Kidney tubule cell (primary cell): ENCODE measurements at places on chromosomes 13 and 19.

- no peak for DNase-seq
These were observed 203.0 kb downstream of the ITGBL1 start for GRCh38 chr13:101655435-101655834.

DNA sequence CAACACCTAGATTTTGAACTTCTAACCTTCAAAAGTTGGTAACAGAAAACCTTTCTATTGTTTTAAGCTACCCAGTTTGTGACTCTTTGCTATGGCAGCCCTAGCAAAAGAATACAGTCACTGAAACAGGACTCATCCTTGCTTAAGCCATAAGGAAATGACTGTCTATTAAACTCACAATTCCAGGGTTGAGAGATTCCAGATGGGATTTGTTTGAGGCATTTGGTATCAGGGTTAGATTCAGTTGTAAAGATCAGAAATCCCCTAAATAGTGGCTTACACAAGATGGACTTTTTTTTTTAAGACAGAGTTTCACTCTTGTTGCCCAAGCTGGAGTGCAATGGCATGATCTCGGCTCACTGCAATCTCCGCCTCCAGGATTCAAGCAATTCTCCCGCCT, 41.1 kb upstream of the RGCC start:
- DNase-seq: no peak

DNA sequence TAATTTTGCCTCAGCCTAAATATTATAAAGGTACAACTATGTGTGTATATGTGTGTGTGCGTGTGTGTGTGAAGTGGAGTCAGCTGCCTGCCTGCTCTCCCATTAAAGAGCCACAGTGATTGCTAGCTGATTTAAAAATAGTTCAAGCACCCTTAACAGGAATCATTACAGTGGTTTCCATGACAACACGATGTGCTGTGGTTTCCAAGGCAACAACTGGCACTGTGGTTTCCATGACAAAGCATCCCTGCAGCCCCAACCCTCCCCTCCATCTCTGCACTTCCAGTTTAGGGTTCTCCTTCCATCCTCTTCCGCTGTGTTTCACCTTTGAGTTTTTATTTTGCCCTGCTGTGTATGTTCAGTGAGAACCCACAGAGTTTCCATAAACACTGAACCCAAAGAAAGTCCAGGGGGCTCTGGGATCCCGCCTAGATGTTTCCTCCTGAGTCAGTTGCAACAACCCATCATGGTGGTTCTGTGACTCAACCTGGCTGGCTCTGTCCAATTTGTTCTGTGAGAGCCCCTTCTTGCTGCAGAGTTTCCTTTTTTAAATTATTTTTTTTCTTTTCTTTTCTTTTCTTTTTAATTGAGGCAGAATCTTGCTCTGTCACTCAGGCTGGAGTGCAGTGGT, 7.1 kb upstream of the PNMA8A start:
- DNase-seq: peak; percentile 60

- DNase-seq: no peak
These were observed 42.5 kb downstream of the GNG7 start for GRCh38 chr19:2659856-2660432.

DNA sequence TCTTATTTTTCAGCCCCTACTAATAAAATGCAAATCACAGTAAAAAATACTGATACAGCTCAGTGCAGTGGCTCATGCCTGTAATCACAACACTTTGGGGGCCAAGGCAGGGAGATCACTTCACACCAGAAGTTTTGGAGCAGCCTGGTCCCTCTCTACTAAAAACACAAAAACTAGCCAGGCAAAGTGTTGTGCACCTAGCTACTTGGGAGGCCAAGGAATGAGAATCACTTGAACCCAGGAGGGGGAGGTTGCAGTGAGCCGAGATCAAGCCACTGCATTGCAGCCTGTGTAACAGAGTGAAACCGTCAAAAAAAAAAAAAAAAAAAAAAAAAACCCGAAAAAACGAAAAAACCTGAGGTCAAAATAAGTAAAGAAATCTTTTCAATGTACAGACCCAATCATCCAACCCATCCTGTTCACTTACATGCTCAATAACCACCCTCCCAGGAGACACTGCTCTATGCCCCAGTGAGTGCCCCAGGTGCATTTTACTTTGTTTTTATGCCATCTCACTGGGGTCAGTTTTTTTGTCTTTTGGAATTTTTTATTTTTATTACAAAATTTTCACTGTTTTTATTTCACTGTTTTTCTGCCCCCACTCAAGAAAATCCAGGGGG, 107.0 kb downstream of the ZNF486 start:
- DNase-seq: no peak

DNA sequence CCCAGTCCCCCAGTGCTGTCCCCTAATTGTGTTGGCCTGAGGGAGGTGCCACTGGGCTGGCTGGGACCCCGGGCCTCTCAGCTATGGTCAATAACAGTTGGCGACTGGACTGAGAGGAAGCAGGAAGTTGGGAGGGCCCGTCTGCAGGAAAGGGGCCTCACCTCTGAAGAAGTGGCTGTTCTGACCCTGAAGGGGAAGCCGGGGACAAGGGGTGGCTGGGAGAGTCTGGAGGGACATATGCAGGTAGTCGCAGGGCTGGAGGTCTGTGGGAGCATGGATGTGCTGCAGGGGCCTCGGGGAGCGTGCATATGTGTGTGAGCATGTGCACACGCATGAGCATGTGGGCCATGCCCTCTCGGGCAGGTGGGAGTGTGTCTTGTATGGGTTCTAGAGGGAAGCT, 5.9 kb downstream of the PKN1 start:
- no peak for DNase-seq

DNA sequence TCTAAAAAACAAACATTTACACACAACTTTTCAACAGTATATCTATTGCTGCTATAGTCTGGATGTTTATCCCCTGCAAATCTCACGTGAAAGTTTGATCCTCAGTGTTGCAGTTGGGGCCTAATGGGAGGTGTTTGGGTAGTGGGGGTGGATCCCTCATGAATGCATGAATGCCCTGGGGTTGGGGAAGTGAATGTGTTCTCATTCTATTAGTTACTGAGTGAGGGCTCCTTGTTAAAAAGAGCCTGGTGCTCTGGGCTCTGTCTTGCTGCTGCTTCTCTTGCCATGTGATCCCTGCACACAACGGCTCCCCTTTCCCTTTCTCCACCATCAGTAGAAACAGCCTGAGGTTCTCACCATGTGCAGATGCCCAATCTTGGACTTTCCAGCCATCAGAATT, 242.7 kb upstream of the HTR2A start:
- no peak for DNase-seq

GRCh38 chr13:53075356-53076041, 46.9 kb downstream of the OLFM4 start:
- DNase-seq: no peak

DNA sequence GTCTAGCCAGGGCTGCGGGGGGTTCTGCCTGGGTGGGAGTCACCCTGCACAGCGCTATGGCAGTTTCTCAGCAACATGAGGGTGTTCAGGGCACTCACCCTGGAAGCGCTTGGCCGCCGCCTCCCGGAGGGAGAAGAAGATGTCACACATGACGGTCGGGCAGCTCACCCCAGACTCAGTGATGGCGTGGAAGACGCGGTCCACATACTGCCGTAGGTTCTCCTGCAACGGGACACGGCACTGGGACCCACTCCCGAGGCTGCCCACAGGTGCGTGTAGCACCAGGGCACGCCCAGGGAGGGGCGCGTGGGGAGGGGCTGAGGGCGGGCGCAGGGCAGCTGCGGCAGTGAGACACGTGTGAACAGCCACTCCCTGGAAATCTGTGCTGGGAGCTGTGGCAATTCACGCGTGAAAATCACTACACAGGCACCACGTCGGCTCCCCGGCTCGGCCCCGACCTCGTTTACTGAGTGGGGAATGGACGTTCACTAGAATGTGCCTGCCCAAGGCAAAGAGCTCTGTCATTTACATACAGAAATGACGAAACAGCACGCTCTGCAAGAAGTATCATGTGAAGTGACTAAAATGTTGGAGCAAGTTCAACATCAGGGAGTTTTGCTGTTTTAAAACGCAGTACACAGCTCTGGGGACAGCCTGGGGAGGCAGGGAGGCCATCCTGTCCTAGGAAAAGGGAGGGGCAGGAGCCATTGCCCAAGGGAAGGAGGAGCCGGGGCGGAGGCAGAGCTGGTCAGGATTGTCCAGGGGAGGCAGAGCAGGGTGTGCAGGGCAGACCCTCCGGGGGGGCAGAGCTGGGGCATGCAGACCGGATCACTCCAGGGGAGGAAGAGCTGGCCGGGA, 41.5 kb upstream of the C13orf46 start:
- peak; percentile 64 for DNase-seq

DNA sequence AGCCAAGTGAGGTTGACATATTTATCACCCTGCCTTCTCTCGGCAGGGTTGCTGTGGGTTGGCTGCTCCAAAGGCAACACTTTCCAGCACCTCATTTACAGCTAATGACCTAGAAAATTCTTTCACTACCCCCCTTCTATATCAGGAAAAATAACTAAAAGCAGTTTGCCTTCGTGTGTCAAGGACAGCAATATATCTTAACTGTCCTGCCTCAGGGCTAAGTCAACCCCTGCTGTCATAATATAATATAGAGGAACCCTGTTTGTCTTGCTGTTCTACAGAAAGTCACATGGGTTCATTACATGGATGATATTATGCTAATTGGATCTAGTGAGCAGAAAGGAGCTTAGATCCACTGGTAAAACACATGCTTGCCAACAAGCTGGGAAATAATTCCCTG, 28.1 kb upstream of the USP12 start:
- DNase-seq: no peak

- DNase-seq: peak; percentile 84
These were observed 33.6 kb downstream of the MTMR6 start for GRCh38 chr13:25253702-25254101.
